CD14-positive monocyte (primary cell): ENCODE measurements at places on chromosomes 12 and 14. TPM values are rescaled to one million over a fixed set of nuclear protein-coding genes. Genes with fewer than 3 reads are reported as not detected.
A peak's percentile ranks its signal among the peaks of the same experiment; 100 is the strongest.

- H3K4me1 ChIP-seq: peaks cover 8% of the 10 kb centered on the region
- peaks cover 28% of the 10 kb centered on the region for H3K27me3 ChIP-seq
- H3K27ac ChIP-seq: no peak overlapping the region
- no peak for DNase-seq
- H3K4me3 ChIP-seq: no peak overlapping the region
- no peaks in the 10 kb centered on the region for H3K36me3 ChIP-seq
Observed at GRCh38 chr14:99644035-99644587, 818 bp upstream of the HHIPL1 start.

GRCh38 chr14:35416108-35416750 lies 11.7 kb upstream of the NFKBIA start:
- no peak overlapping the region for H3K4me3 ChIP-seq
- DNase-seq: no peak
- H3K36me3 ChIP-seq: no peaks in the 10 kb centered on the region
- H3K27ac ChIP-seq: no peak overlapping the region

DNA sequence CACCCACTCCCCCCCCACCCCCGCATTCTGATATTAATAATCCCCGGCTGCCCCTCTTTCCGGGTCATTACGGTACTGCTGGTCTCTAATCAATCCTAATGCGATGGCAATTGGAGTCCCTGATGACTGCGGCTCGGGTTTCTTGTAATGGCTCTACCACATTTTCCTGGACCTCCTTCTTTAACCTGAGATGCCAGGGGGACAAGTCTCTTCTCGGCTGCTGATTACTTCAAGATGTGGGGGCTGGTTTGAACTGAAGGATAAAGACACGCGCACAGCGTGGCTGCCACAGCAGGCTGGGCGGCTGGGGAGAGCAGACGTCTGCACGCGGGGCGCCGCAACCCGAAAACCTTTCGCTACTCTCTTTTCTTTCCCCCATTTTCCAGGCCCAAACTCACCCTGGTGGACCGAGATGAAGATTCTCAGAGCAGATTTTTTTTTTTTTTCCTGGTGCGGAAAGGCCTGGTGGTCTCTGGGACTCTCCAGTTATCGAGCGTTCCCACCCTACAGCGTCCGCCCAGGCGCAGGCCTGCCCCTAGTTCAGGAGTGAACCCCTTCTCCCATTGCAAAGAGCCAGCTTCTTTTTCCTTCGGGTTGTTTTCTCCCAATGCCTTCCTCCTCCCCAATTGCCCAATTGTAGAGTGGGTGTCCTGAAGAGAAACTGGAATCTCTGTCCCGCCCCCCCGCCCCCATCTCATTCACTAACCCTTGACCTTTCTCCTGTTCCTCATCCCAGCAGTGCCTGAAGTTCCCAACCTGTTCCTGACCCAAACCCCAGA lies 6.0 kb upstream of the SIX1 start:
- no peak overlapping the region for H3K27ac ChIP-seq
- DNase-seq: no peak
- peaks cover 90% of the 10 kb centered on the region for H3K27me3 ChIP-seq
- peaks cover 19% of the 10 kb centered on the region for H3K4me1 ChIP-seq

DNA sequence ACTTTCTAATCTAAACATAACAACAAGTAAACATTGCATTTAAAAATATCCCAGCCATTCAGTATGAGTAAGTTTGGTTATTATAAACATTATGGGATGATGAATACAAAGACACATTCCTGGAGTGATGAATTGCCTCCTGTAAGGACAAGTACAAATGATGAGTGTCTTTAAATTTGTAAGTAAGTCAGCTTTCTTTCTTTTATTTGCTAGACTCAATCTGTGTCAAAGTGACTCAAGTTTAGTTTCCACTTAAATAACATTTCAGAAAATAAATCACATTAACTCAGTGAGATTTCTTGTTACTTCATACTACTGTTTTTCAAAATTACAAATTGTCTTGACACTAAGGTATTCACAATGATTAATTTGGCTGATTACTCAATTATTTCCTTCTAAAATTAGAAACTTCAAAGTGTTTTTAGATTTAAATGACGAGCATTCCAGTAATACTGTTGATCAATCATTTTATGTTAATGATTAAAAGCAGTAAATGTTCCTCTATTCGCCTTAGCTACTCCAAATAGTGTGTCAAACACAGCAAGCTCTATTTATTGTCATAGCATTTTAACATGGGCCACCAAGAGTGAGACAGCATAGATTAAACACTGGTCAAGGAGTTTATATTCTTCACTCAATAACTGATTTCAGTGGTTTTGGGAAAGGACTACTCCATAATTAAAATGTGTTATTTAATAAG lies 658.0 kb upstream of the MDGA2 start:
- H3K27me3 ChIP-seq: no peaks in the 10 kb centered on the region
- no peak overlapping the region for H3K4me3 ChIP-seq
- no peaks in the 10 kb centered on the region for H3K36me3 ChIP-seq
- H3K27ac ChIP-seq: no peak overlapping the region
- H3K4me1 ChIP-seq: no peaks in the 10 kb centered on the region
- DNase-seq: no peak

GRCh38 chr14:91300283-91300895 lies 55.9 kb upstream of the GPR68 start:
- peaks cover 97% of the 10 kb centered on the region for H3K36me3 ChIP-seq
- H3K4me3 ChIP-seq: no peak overlapping the region
- no peak for DNase-seq
- no peaks in the 10 kb centered on the region for H3K27me3 ChIP-seq

DNA sequence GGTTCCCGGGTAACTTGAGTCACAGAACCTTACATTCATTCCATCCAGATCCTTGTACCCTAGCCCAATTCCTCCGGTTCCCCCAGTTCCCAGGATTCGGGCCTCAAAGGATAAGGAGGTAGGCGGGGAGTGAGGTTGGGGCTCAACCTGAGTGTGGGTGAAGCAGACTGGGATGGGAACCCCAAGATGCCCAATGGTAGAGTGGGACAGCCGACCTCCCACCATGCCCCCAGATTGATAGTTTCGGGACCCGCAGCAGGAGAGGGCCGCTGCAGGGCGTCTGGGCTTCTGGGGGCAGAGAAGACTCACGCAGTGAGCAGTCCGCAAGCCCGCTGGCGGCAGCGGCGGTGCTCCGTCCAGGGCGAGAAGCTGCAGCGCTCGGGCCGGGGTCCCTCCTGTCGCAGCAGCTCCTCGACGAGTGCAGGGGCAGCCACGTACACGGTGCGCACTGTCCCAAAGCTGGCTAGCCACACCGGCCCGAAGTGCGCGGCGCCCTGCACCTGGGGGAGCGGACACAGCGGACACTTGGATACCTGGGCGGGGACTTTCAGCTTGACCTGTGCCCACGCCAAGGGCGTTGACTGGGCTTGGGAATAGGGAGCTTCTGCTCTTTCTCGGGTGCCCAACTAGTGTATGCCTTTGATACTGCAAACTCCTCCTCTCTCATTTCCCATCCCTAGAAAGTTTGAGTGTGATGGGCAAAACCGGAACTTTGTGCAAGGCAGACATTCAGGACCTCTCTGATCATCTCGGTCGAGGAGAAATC lies 997 bp downstream of the CYP27B1 start:
- H3K4me3 ChIP-seq: peak overlapping the region; percentile 41
- H3K36me3 ChIP-seq: no peaks in the 10 kb centered on the region
- H3K27ac ChIP-seq: no peak overlapping the region
- peaks cover 56% of the 10 kb centered on the region for H3K27me3 ChIP-seq
- peaks cover 32% of the 10 kb centered on the region for H3K4me1 ChIP-seq

GRCh38 chr12:78886719-78887407 lies 22.3 kb downstream of the SYT1 start:
- no peaks in the 10 kb centered on the region for H3K4me1 ChIP-seq
- H3K27me3 ChIP-seq: no peaks in the 10 kb centered on the region
- DNase-seq: no peak
- H3K36me3 ChIP-seq: no peaks in the 10 kb centered on the region
- H3K27ac ChIP-seq: no peak overlapping the region
- no peak overlapping the region for H3K4me3 ChIP-seq

DNA sequence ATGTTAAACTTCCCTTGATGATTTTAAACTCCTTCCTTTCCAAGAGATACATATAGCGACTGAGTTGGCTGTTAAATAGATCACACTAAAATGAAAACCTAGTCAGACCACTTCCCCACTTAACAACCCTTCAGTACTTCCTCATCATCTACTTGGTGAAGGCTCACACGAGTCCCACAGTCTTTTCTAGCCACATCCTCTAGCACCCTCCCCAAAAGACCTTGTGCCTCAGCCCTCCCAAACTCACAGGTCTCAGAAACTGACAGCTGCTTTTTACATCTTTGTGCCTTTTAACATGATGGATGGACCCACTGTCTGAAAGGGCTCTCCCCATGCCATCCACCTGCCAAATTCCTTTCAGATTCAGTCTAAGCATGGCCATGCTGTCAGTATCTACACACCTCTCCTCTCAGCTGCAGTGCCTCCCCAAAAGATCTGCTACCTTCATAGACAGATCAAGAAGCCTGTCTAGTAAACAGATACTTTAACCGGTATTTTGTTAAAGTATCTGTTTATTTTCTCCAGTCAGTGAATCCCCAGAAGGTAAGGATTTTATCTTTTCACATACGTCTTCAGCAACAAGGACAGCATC lies 65.1 kb upstream of the GPHB5 start:
- DNase-seq: no peak
- no peak overlapping the region for H3K27ac ChIP-seq
- no peaks in the 10 kb centered on the region for H3K27me3 ChIP-seq
- peaks cover 92% of the 10 kb centered on the region for H3K36me3 ChIP-seq
- H3K4me1 ChIP-seq: no peaks in the 10 kb centered on the region

- peaks cover 12% of the 10 kb centered on the region for H3K4me1 ChIP-seq
- DNase-seq: no peak
- no peaks in the 10 kb centered on the region for H3K27me3 ChIP-seq
- H3K27ac ChIP-seq: no peak overlapping the region
Observed at GRCh38 chr12:101785671-101786070, 45.1 kb downstream of the GNPTAB start.

DNA sequence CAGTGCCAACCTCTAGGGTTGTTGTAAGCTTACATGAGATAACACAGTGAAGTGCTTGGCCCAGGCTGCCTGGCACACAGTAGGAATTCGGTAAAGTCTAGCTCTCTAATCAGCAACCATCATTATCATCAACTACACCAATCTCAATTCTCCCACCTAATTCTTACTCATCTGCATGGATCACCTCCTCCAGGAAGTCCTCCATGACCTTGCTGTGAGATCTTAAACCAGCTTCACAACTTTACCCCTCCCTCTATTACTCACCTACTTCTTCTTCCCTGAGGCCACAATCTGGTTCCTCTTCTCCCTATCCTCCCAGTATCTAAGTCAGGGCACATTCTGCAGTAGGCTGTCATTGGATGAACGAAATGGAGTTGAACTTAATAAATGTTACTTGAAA lies 67.3 kb downstream of the GSC start:
- H3K36me3 ChIP-seq: no peaks in the 10 kb centered on the region
- H3K4me1 ChIP-seq: no peaks in the 10 kb centered on the region
- H3K4me3 ChIP-seq: no peak overlapping the region

DNA sequence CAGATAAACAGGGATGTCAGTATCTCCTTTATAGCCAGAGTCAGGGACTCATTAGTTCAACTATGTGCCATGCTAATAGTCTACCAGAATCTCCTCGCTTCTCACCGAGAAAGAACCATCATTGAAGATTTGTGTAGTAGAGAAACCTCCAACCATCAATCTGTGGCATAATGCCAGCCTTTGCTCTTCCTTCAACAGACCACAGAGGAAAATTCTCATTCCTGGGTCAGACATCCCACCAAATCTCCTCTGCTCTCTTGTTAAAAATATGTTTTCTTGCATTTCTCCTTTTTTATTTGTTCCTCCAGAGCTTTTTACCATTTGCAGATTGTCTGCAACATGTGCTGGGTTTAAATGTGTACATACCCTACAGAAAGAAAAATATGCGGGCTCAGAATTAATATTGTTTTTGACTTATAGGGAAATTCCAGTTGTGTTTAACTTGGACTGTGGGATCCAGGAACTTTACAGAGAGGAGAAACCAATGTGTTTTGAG lies 64.9 kb downstream of the LLPH start:
- H3K4me3 ChIP-seq: no peak overlapping the region
- H3K36me3 ChIP-seq: no peaks in the 10 kb centered on the region
- no peak for DNase-seq
- H3K27me3 ChIP-seq: peaks cover 5% of the 10 kb centered on the region

DNA sequence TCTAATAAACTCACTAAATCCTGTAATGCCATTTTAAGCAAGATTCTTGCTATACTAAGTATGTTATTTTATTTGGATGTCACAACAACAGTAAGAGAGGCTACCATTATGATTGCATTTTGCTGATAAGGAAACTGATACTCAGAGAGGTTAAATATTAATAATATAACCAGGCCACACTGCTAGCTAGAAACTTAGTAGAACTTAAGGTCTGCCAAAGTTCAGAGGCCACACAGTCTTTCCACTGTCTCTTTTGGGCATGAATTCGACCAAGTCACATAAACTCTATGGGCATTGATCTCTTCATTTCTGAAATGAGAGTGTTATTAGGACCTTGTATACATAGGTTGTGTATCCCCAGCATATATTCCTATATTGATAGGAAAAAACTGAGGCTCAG lies 147.9 kb downstream of the SYNE2 start:
- H3K27ac ChIP-seq: no peak overlapping the region
- DNase-seq: no peak
- H3K36me3 ChIP-seq: no peaks in the 10 kb centered on the region
- no peaks in the 10 kb centered on the region for H3K4me1 ChIP-seq
- no peaks in the 10 kb centered on the region for H3K27me3 ChIP-seq

DNA sequence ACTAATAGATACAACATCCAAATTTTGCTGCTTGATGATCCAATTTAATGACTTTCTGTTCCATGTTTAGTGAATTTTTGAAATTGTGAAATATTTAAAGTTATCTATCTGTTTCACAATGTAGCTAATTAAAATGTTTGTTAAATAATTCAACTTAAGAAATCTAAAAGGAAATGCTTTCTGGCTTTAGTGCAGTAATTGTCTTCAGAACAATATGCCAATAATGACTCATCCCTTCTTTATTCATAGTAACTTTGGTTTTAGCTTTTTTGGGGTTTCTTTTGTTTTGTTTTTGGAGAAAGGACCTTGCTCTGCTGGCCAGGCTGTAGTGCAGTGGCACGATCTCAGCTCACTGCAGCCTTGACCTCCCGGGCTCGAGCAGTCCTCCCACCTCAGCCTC lies 479.2 kb upstream of the RGS6 start:
- H3K36me3 ChIP-seq: no peaks in the 10 kb centered on the region
- DNase-seq: peak; percentile 12
- peak overlapping the region; percentile 55 for H3K27ac ChIP-seq
- H3K4me1 ChIP-seq: peaks cover 21% of the 10 kb centered on the region

- DNase-seq: peak; percentile 31
- peaks cover 47% of the 10 kb centered on the region for H3K4me1 ChIP-seq
- H3K36me3 ChIP-seq: peaks cover 10% of the 10 kb centered on the region
- peak overlapping the region; percentile 76 for H3K27ac ChIP-seq
Observed at GRCh38 chr12:108839890-108840230, 17.5 kb downstream of the SSH1 start.

Gene ZBTB42
- polyA plus RNA-seq: 1.0 TPM in 2 replicates

Gene SPIC
- not detected for polyA plus RNA-seq

Gene ATF7IP
- 7.6 and 16.6 TPM in 2 replicates for polyA plus RNA-seq

Gene IL22
- polyA plus RNA-seq: not detected

Gene TAS2R7
- not detected for polyA plus RNA-seq

Gene GUCY2C
- 0.04 TPM in 1 of 2 replicates, not detected in the other for polyA plus RNA-seq

Gene TRPV4
- polyA plus RNA-seq: 2.0 TPM
